Neural crest cell (in vitro differentiated cells): ENCODE measurements at places on chromosomes 4 and X. TPM values are rescaled to one million over a fixed set of nuclear protein-coding genes. Genes with fewer than 3 reads are reported as not detected.
A peak's percentile ranks its signal among the peaks of the same experiment; 100 is the strongest.

Gene TMSB4X
- 2,548 and 2,664 TPM in 2 replicates for total RNA-seq

Gene P2RY8
- not detected in 2 replicates for total RNA-seq

Gene CNGA2
- total RNA-seq: not detected in 2 replicates

Gene FABP2
- total RNA-seq: not detected in 2 replicates

- H3K27me3 ChIP-seq: no peaks in the 10 kb centered on the region
- DNase-seq: no peak
- H3K4me3 ChIP-seq: no peak overlapping the region
- H3K4me1 ChIP-seq: no peaks in the 10 kb centered on the region
- H3K27ac ChIP-seq: no peak overlapping the region
- H3K36me3 ChIP-seq: no peaks in the 10 kb centered on the region
These were observed 5.0 kb upstream of the RP2 start for GRCh38 chrX:46831765-46832327.

- peak overlapping the region; percentile 99 for H3K4me3 ChIP-seq
- H3K4me1 ChIP-seq: peaks cover 41% of the 10 kb centered on the region
- peak overlapping the region; percentile 97 for H3K27ac ChIP-seq
- peaks cover 2% of the 10 kb centered on the region for H3K27me3 ChIP-seq
- no peaks in the 10 kb centered on the region for H3K36me3 ChIP-seq
These were observed 3.4 kb downstream of the MAML3 start for GRCh38 chr4:140150636-140150885.

DNA sequence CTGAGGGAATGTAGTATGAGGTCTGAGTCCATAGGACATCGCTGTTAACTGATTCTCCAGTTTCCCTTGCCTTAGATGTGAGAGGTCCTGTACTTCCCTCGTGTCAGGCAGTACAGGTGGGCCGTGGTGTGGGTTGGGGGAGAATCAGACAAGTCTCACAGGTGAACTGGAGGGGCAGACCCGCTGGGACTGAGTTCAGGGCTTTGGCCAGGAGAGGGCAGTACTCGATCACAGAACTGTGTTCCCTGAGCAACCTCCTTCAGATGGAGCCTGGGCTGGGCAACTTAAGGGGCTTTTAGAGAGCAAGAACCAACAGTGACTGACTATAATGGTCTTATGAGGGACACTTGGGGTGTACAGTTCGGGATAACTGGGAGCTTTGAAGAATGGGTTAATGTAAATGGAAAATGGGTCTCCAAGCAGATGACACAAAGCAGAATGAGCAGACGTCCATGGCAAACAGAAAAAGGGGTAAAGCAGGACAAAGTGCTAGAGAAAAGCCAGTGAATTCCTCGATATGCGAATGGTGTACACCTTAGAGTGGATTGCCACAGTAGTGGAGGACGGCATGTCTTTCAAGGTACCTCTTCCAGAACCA lies 83.6 kb downstream of the CCNG2 start:
- H3K27ac ChIP-seq: no peak overlapping the region
- H3K4me3 ChIP-seq: no peak overlapping the region
- peak; percentile 75 for DNase-seq
- H3K4me1 ChIP-seq: no peaks in the 10 kb centered on the region

DNA sequence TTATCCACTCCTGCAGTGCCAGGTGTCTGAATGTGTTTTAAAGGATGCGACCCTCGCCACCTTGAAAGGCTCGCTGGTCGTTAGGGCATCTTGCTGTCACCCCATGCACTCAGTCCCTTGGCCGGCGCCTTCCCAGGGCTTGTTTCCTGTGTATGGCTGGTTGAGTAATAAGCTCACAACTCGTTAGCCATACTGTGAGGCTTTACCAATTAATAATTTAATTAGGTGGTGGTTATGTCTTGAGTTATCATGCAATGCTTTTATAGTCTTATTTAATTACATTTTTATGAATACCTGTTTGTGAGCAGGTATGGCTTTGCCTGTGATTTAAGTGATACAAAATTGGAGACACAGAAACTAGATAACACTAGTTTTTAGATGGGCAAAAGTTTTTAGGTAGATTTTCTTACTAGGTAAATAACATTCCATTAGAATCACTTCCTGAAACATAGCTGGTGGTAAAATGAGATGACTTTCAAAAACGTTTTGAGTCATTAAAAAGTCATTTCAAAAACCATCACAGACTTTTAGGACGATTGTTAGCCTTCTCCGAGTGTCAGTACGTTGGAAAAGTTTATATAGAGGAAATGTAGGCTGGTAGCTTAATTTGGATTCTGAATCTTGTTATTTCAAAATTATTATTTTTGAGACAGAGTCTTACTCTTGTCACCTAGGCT lies 18.2 kb downstream of the PTTG2 start:
- peaks cover 23% of the 10 kb centered on the region for H3K4me1 ChIP-seq
- H3K27ac ChIP-seq: no peak overlapping the region
- peak overlapping the region; percentile 90 for H3K4me3 ChIP-seq
- H3K27me3 ChIP-seq: no peaks in the 10 kb centered on the region
- DNase-seq: peak; percentile 8

GRCh38 chr4:132417220-132417619 lies 731.9 kb upstream of the PCDH10 start:
- H3K4me1 ChIP-seq: no peaks in the 10 kb centered on the region
- H3K4me3 ChIP-seq: no peak overlapping the region
- H3K27me3 ChIP-seq: no peaks in the 10 kb centered on the region

GRCh38 chr4:5945171-5945570 lies 52.3 kb upstream of the CRMP1 start:
- H3K4me3 ChIP-seq: no peak overlapping the region
- peaks cover 13% of the 10 kb centered on the region for H3K27me3 ChIP-seq
- H3K27ac ChIP-seq: peak overlapping the region; percentile 19
- H3K36me3 ChIP-seq: no peaks in the 10 kb centered on the region
- no peak for DNase-seq
- peaks cover 6% of the 10 kb centered on the region for H3K4me1 ChIP-seq

GRCh38 chrX:109914114-109914849 lies 88.6 kb upstream of the TMEM164 start:
- H3K27me3 ChIP-seq: no peaks in the 10 kb centered on the region
- no peak for DNase-seq
- H3K4me1 ChIP-seq: peaks cover 5% of the 10 kb centered on the region
- no peak overlapping the region for H3K4me3 ChIP-seq
- no peaks in the 10 kb centered on the region for H3K36me3 ChIP-seq
- H3K27ac ChIP-seq: no peak overlapping the region

GRCh38 chr4:170529748-170530722 lies 440.3 kb upstream of the AADAT start:
- H3K4me1 ChIP-seq: no peaks in the 10 kb centered on the region
- H3K4me3 ChIP-seq: no peak overlapping the region
- H3K27ac ChIP-seq: no peak overlapping the region
- DNase-seq: no peak
- no peaks in the 10 kb centered on the region for H3K27me3 ChIP-seq

DNA sequence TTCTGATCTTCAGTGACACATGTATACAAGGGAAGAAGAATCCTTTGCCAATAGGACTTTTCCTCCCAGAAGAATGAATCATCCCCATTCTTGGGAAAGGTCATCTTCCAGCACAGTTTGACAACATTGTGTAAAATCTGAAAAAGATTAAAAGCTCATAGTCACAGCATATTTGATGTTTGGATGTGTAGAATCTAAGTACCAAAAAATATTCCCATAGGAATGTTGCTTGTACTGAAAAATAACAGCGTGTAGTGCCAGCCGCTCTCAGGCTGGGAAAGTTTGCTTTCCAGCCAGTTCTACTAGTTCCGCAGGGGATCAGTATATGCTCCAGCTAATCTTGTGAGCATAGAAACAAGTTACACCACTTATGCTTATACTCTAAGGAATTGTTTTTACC lies 74.7 kb upstream of the IL13RA1 start:
- H3K4me1 ChIP-seq: no peaks in the 10 kb centered on the region
- peaks cover 5% of the 10 kb centered on the region for H3K36me3 ChIP-seq
- DNase-seq: no peak
- no peak overlapping the region for H3K4me3 ChIP-seq
- H3K27me3 ChIP-seq: no peaks in the 10 kb centered on the region

GRCh38 chrX:25154168-25154567 lies 138.4 kb upstream of the ARX start:
- H3K36me3 ChIP-seq: no peaks in the 10 kb centered on the region
- H3K4me1 ChIP-seq: no peaks in the 10 kb centered on the region
- H3K27ac ChIP-seq: no peak overlapping the region
- H3K27me3 ChIP-seq: peaks cover 9% of the 10 kb centered on the region
- DNase-seq: no peak

GRCh38 chr4:6885953-6886557 lies 23.6 kb upstream of the TBC1D14 start:
- H3K36me3 ChIP-seq: peaks cover 16% of the 10 kb centered on the region
- H3K27ac ChIP-seq: no peak overlapping the region
- H3K4me1 ChIP-seq: peaks cover 33% of the 10 kb centered on the region

DNA sequence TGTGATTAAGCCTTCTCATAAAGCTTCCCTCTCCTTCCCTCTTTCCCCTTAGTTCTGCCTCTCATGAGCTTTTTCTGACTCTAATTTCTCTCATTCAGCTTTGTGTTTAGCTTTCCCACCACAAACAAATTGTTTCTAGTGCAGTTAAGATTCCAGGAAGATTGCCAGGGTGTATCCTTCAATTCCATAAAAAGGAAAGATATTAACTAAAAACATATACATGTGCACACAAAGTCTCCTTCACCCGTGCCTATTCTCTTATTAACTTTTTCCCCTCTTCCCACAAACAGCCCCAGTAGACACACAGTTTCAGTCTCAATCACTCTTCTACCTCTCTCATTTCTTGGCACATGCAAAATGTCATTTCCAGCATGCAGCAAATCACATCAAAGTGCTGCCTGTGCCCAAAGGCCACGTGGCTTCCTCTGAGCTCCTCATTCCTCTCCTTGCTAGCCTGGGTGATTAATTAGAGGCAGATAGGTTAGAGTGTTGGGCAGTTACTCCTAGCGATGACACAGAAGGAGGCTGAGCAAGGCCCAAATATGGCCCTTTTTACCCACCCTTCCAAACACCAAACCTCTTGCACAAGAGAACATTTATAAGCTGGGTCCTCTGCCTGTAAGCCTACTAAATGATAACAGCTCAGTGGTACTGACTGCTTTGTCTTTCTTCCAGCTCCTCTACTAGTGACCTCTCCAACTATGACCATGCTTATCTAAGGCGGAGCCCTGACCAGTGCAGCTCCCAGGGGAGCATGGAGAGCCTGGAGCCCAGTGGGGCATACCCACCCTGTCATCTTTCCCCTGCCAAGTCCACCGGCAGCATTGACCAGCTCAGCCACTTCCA lies 159.6 kb downstream of the SOWAHB start:
- no peak for DNase-seq
- no peak overlapping the region for H3K4me3 ChIP-seq
- H3K27ac ChIP-seq: no peak overlapping the region
- H3K36me3 ChIP-seq: peaks cover 12% of the 10 kb centered on the region
- H3K27me3 ChIP-seq: no peaks in the 10 kb centered on the region
- peaks cover 37% of the 10 kb centered on the region for H3K4me1 ChIP-seq

DNA sequence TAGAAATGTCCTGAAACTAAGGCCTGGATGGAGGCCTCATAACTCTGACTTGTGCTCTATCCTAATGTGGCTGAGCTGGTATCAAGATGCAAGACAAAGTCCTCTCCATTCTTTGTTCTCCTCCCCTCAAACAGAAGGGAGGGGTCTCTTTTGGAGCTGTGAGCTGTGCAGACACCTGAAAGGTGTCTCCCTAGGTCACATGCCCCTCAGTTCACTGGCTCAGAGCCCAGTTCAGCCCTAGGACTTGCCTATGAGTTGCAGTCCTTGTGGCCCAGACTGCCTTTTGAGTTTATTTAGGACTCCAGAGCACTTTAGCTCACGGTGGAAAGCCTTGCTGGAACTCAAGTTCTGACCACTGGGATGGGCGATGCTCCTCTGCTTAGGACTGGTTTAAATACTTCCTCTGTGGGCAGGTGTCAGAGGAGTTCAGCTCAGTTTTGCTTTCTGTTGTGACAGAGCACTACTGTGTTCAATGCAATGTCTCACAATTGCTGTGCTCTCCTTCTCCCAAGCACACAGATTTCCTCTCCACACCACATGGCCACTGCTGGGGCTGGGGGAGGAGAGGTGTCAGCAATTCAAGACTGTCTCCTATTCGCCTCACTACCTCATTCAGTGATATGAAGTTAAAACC lies 84.8 kb upstream of the ZNF827 start:
- H3K36me3 ChIP-seq: no peaks in the 10 kb centered on the region
- no peak overlapping the region for H3K27ac ChIP-seq
- no peak overlapping the region for H3K4me3 ChIP-seq

DNA sequence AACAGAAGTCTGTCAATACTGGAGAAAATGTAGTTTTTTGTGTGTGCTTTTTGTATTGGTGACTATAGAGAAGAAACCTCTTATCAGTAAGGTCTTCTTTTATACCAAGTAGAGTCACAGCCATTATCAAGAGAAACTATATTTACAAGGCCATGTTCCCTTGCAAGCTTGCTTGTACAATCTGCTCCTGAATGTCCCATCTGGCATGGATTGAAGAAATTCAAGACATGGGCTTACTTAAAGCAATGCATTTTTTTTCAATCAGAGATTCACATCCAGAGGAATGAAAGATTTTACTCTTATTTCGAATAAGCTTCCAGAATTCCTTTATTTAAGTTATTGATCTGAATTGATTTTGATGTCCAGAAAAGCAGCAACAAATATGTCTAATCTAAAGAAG lies 537.3 kb upstream of the RPS6KA3 start:
- no peak overlapping the region for H3K27ac ChIP-seq
- H3K27me3 ChIP-seq: no peaks in the 10 kb centered on the region
- no peak for DNase-seq
- peaks cover 3% of the 10 kb centered on the region for H3K36me3 ChIP-seq
- H3K4me3 ChIP-seq: no peak overlapping the region

DNA sequence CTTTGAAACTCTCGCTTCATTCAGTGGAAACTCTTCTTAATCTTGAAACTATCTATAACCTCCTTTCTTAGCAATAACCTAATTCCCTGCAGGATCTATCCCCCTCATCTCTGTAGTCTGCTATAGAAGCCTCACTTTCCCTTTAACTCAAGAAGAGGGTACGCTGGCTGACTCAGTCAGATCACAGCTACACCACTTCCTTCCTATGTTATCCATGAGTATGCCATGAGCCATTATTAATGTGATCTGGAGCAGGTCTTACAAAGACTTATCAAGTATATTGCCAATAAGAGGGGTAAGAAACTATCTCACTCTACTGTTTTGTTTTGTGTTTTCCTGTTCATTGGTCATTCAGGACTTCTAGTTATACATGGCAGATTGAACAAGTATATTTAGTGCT lies 165.3 kb downstream of the PJA1 start:
- H3K27me3 ChIP-seq: no peaks in the 10 kb centered on the region
- H3K4me3 ChIP-seq: no peak overlapping the region
- DNase-seq: no peak
- no peaks in the 10 kb centered on the region for H3K36me3 ChIP-seq
- peaks cover 14% of the 10 kb centered on the region for H3K4me1 ChIP-seq

DNA sequence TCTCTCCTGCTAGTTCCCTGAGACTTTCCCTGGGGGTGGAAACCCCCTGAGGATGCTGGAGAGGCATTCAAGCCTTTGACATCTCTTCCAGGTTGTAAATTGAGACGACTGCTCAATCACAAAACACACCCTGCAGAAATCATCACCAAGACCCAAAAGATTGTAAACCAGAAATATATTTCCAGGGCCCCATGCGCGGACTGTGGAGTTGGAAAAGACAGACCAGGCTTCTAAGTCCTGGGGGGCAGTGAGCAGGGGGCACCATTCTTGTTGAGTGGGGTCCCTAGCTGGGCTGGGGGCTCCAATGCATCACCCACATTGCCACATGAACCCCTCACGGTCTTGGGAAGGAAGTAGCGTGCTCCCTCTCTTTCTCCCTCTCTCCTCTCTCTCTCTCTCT lies 87.9 kb upstream of the C4orf50 start:
- no peak overlapping the region for H3K27ac ChIP-seq
- no peak for DNase-seq
- H3K4me1 ChIP-seq: peaks cover 19% of the 10 kb centered on the region

- no peak overlapping the region for H3K27ac ChIP-seq
- peaks cover 42% of the 10 kb centered on the region for H3K27me3 ChIP-seq
- H3K4me1 ChIP-seq: peaks cover 8% of the 10 kb centered on the region
- no peak for DNase-seq
These were observed 21.8 kb downstream of the SHOX start for GRCh38 chrX:652341-652741.
